Choroid plexus epithelial cell (primary cell): ENCODE measurements at places on chromosomes 5 and 9.

DNA sequence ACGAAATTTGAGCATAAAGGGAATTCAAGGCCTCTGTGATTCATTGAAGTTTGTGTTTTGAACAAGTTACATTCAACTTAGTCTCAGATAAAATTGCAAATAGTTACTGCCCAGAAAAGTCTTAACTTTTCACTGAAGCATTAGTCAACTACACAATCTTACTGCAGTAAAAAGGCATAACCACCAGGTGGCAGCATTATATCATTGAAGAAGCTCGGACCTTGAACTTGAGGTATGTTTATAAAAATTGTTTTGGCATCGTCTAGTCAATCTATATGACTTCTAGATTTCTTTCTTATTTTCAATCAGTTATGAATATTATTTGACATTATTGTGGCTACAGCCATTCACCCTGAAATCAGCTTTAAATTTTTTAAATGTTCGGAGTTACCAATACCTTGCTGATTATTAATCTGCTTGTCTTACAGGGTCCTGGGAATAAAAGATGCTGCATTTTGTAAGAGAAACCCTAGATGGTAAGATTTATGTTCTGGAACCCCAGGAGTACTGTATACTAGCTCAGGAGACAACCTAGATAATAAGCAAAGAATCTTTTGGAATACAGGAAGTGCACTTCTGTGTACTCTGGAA, 83.9 kb upstream of the GRAMD2B start:
- DNase-seq: peak; percentile 87

- DNase-seq: no peak
Observed at GRCh38 chr5:135593886-135594285, 15.1 kb upstream of the CXCL14 start.

DNA sequence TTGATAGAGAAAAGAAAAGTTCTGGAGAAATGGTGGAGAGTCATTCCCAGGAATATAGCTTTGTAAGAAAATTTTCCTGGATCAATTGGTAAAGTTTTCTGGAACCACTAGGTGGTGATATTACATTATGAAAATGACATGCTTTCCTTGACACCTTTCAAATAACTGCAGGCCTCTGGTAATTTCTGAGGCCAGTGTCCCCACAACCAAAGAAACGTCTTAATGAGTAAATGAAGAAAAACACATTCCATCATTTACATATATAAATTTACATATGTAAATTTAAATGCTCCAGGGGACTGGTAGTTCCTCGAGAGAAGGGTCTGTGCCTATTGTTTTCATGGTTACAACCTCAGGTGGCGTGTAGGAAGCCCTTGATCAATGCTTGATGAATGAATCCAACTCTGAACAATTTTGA, 17.2 kb upstream of the RGS3 start:
- DNase-seq: peak; percentile 67

DNA sequence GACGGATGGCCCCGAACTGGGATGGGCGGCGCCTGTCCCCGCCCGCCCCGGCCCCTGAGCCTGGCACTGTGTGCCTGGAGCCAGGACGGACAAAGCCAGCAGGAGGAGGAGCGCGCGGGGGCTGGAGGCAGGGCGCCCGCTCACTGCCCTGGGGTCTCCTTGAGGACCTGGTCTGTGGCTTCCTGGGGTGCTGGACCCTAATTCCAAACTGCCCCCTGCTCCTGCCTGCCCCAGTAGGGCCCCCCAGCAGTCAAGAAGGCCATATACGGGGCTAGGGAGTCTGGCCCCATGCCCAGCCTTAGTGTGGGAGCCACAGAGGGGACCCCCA, 29.2 kb upstream of the RXRA start:
- no peak for DNase-seq

DNA sequence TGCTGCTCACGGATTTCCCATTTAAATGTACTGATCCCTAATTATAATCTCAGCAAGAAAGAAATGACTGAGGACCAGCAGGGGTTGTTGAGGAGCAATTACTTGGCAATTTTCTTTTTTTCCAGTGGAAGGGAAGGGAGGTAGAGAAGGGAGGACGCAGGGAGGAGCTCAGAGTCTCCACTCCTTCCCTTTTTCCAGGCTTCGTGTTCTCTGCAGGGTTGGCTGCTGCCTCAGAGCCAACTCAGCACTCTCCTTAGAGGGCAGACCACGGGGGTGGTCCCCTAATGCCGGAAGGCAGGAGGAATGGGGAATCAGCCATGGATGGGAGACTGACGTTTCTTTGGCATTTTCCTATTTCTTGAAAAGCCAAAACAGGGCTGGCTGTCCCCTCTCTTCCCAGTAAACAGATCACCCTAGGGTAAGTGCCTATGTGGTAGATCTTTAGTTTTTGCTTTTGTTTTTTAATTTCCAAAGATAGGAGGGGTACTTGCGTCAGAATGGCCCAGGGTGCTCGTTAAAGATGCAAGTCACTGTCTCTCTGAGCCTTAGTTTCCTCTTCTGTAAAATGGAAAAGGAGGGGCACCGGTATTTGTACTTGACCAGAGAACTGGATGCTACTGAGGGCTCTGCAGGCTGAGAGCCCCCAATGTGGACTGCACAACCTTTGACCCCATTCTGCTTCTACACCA, 39.6 kb upstream of the LCP2 start:
- no peak for DNase-seq

DNA sequence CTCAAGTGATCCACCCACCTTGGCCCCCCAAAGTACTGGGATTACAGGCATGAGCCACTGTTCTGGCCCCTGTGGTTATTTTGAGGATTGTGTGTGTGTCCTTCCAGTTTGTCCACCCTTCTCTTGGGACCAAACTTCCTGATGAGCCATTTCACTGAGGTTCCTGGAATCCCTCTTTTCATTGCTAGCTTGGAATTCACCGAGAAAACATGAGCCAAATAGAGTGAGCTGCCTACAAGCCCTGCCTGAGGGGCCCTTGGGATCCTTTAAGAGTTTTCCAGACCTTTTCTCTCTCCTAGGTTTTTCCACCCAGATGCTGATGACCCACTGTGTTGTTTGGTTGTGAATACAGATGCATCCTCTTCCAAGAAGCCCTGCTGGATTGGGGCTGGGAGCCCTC, 13.2 kb upstream of the KIF12 start:
- DNase-seq: no peak

DNA sequence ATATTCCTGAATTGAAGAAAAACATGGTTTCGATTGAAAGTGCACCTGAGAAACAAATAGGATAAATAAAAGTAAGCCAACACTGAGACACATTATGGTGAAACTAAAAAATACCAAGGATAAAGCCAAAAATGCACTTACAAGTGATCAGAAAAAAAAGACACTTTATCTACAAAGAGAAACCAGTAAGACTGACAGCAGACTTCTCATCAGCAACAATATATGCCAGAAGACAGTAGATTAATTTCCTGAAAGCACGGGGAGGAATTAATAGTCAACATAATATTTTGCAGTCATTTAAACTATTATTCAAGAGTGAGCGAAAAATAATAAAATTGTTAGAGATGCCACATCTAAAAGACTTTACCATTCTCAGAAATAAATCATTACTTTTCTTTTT, 172.7 kb upstream of the MAST4 start:
- DNase-seq: no peak

DNA sequence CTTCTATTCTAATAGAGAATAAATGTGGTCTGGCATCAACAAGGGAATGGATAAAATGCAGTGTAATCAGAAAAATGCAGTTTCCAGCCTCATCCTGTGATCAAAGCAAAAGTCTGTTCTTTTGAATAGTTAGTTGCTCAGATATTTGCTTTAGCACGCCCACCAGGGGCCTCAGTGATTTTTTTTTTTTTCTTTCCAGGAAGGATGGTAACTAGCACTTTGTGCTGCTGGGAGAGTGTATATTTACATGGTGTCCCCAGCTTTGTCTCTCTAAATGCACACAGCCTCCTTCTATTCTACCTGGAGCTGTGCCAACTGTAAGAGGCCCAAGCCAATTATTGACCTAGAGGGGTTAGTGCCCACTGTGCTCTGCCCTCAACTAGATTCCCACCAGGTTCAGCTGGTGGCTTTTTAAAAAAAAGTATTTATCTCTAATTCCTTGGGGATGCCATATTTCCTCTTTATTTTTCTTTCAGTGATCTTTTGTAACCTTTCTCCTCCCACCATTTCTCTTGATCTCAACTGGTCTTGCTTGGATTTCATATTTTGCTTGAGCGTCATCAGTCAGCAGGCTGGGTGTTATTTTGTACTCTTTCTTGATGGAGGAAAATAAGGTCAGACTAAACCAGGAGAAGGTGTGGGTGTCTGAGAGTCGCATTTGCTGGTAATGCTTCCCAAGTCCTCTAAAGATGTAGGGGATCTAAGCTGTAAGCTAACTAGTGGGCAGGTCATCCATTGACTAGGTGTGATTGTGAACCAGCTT, 193.0 kb upstream of the C9orf72 start:
- peak; percentile 86 for DNase-seq

- DNase-seq: peak; percentile 43
Observed at GRCh38 chr5:132787076-132787475, 10.0 kb upstream of the SEPTIN8 start.

DNA sequence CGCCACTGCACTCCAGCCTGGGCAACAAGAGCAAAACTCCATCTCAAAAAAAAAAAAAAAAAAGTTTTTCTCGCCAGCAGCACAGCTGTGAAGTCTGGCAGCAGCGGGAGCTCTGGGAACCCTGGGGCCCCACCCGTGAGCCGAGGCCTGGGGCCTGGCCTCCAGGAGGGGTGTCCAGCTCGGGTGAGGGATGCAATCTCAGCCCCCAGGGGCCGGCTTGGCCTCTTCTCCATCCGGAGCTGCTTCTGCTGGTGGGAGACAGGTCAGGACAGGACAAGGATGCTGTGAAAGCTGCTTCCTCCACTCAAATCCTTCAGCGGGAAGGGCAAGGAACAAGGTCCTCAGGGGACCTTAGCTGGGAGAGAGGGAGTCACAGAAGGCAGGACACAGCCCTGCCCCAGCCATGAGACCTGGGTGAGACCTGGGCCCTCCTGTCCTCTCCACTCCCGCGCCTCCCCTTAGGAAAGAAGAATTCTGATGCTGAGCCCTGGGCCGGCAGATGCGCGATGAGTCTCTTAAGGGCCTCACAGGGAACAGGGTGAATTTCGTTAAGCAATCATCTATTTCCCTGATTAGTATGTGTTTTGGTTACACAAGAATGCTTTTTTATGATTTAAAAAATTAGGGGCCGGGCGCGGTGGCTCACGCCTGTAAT, 30.6 kb downstream of the PLPP7 start:
- DNase-seq: no peak

- DNase-seq: no peak
Observed at GRCh38 chr5:33129309-33129708, 311.5 kb upstream of the TARS1 start.

GRCh38 chr5:76807296-76807695, 11.5 kb upstream of the F2RL1 start:
- peak; percentile 92 for DNase-seq
